ENCODE measurements at places on chromosomes 1 and 21.

GRCh38 chr1:35185200-35185599 lies 7.7 kb downstream of the SFPQ start:
- DNase-seq: no peak

GRCh38 chr1:153793973-153794615 lies 18.9 kb downstream of the SLC27A3 start:
- no peak for DNase-seq

DNA sequence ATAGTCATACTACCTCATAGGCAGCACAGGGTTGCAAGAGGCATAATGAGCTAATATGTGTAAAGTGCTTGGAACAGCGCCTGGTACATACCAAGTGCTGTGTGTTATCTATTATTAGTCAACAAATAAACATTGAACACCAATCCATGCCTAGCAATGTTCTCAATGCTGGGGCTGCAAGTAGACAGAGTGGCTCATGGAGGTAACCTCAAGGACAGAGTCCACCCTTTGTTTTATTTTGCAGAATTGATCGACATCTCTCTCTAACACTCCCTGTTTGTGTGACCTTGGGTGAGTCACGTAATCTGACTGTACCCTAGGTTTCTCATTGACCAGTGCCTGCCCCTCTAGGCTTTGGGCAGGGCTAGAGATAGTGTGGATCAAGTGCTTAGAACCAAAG lies 164.0 kb upstream of the KLHDC7A start:
- no peak for DNase-seq

DNA sequence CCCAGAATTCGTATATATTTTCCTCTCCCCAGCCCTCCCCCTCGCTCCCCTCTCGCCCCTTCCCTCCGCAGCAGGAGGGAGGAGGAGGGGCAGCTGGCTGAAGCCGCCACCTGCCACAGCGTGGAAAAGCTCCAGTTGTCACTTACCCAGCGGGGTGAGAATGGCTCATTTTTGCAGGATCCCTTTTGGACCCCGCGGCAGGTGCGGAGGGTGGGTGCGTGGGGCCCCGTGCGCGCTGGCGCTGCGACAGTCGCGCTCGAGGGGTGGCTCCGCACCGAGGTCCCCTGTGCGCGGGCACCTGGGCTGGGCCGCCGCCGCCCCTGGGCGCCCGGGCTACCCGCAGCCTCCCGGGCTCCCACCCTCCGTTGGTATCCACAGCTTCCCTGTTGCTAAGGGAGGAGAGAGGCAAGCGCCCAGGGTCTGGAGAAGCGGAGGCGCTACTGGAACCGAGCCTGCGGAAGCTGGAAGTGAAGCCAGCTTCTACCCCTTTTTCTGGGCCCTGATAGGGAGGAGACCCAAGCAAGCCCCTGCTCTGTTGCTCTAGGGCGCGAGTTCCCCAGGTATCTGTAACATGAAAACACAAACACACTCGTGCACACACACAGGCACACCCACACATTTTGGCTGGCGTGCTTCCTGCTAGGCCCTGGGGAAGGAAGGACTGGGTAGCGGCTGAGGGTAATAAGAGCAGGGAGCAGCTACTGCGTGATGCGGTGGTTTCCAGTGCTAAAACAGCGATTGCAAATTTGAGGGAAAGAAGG lies at the start of gene ERICH3:
ERICH3 (minus strand) TSS at position 442 of the 761 bp plus-strand sequence; CDS start at position 169, 273 bp downstream.
- no peak for DNase-seq

DNA sequence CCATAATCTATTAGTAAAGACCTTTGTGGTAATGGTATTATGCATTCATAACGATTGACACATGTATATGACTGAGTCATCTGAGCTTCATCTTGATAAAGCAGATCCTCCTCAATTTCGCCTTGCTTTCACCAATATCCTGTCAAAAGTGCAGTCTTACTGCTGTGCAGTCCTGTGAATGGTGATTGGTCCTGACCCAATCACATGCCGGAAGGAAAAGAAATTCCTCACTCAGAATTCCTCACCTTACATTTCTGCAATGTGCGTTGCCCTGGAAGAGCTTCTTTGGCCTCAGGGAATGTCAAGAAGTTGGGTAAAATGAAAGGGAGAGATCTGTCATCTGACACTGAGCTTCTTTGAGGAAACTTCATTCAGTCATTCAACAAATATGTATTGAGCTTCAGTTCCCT lies 121.0 kb upstream of the TSPAN2 start:
- peak; percentile 4 for DNase-seq

- DNase-seq: no peak
These were observed 38.7 kb upstream of the IPO9 start for GRCh38 chr1:201790261-201790660.

- DNase-seq: no peak
These were observed 81.0 kb upstream of the AKT3 start for GRCh38 chr1:243930822-243931671.

- no peak for DNase-seq
These were observed 208.4 kb downstream of the HHIPL2 start for GRCh38 chr1:222339376-222339947.

DNA sequence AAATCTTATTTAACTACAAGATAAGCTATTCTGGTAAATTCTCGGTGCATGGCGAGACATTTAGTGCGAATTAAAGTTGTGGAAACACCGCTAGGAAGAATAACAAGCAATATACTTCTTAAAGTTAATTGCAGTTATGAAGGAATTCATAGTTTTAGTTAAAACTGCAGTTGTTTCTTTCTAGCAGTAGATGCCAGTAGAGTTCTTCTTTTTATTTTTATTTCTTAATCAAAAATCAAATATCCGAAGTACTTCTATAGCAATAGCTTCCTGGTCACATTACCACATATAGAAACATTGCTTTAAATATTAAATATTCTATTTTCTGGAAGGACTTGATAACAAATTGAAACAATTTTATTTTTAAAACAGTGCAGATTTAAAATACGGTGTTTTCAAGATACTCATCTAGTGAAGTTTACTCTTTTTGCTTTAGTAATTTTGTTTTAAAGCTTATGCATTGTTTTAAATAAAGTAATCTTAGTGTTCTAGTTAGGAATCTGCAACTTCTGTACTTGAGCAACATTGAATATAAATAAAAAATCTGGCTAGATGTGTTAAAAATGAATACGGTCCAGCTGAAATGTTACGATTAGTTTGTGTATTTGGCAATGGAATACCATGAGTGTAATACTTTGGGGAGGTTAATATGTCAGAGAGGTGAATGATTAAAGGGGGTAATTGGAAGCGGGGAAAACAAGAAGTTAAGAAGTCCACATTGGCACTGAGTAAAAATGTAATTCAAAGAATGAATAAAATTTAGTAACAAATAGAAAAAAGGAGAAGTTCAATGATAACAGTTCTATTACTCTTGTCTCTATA lies 2.7 kb upstream of the PRKACB start:
- peak; percentile 23 for DNase-seq

GRCh38 chr1:163709636-163710035 lies 387.9 kb downstream of the NUF2 start:
- no peak for DNase-seq

DNA sequence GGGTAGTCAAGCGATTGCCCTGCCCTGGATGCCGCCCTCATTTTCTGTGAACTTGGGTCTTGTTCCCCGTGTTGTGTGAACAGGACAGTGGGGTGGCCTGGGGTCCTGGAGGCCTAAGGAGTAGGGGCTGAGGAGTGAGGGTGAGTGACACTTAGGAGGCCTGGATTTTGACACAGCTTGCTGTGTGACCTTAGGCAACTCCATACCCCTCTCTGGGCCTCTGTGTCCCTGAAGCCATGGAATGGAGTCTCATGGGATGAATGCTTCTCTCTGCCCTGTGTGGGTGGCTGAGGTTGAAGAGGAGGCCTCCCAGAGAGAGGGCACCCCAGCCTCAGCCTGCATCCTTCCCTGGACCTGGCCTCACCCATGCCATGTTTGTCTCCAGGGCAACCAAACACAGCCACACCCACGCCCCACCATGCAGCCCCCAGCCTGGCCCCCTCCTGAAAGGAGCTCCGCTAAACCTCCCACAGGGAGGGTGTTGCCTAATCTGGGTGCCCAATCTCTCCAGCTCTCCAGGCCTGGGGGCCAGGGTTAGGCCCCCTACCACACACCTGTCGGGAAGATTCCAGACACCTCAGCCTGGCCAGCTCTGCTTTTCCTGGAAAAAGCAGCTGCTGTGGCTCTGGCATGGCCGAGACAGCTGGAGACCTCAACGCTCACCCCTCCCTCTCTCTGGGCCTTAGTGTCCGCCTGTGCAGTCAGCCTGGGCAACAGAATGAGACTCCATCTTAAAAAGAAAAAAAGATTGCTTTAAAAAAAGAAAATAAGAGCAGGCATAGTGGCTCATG lies 9.9 kb downstream of the MYOM3 start:
- no peak for DNase-seq

DNA sequence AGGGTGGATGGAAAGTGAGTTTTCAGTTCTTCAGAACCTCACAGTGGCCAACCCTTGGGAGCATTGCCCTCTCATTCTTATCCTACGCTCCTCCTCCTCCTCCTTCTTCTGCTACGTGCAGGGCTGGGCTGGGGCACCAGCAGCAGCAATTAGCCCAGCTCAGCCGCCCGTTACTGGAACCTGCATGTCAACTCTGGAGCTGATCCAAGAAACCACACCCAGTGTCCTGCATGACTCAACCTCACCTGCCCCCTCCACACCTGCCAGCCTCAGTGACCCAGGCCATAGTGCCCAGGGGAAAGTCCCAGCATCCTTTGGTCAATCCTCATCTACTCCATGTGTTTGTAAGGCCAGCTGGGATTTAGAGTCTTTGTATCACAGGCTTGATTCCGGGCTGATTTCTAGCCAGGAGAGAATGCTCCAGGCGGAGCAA lies 12.6 kb downstream of the ELF3 start:
- no peak for DNase-seq
